ENCODE measurements at places on chromosomes 11 and 22.

DNA sequence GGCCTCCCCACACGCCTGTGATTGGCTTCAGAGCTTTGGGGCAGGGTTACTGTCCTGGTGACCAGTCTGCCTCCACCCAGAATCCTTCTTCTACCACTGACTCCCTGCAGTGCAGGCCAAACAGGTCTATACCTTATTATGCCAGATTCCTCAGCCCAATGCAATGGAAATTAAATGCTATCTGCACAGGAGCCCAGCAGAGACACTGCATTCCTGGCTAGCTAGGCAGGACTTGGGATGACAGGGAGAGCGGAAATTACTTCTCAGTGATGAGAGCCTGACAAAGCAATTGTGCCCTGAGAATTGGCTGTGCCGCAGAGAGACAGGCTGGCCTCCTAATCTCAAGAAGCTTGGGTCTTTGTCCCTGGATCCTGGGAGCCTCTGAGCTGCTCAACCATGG lies 143.8 kb upstream of the NCAM1 start:
- DNase-seq = no peak

DNA sequence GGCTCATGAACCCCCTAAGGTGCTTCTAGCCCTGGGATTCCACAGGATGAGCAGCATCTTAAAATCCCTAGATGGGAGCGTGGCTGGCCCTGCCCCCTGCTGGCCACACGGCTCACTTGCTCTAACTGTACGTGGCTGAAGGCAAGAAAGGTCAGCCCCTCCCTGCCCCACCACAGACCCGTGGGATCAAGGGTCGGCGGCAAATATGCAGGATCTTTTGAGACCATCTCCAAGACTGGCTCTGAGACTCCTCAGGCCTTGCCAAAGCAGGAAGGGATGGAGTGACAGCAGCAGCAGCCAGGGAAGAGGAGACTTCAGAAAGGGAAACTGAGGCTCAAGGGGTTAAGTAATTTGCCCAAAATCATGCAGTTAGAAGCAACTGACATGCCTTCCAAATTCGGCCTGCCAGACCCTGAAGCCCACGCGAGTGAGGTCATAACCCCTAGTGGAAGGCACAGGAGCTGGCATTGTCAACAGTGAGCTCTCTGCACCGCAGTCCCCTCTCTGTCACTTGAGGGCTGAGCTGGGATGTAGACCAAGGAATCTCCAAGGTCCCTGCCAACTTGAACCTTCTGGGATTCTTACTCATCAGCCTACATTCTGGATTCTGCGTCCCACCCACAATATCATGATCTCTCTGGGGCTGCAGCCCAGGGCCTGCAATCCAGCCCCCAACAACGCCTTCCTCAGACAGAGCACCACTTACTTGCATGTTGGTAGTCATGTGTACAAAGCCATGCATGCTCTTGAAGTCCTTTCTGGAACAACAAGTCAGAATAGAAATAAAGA lies 31.4 kb downstream of the CREB3L1 start:
- DNase-seq = no peak

GRCh38 chr11:10637731-10638151 lies 55.8 kb downstream of the IRAG1 start:
- DNase-seq = no peak

- no peak for DNase-seq
Observed at GRCh38 chr11:33861386-33861785, 30.5 kb downstream of the LMO2 start.

GRCh38 chr11:113647856-113648255 lies 58.3 kb downstream of the TMPRSS5 start:
- no peak for DNase-seq

- DNase-seq = no peak
Observed at GRCh38 chr22:32623943-32624342, 149.3 kb downstream of the FBXO7 start.

DNA sequence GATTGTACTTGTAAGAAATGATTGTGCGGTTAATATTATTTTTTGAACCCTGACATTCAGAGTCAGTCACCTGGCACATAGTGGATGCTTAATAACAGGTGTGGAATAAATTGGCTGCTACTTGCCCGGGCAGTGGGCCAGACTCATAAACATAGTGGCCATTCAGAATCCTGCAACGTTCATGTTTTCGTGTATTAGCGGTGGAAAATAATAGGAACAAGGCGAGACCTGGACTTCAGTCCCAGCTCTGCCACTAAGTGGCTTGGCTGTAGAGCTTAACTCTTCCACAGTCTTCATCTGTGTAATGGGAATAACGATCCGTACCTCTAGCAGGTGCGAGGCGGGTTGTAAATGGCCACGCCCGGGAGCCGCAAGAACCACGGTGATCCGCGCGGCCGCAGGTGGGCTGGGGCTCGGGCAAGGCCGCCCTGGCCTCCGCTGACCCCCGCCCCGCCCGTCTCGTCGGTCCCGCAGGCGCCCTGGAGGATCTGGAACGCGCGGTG lies 761 bp upstream of the TMEM25 start:
- DNase-seq = no peak

DNA sequence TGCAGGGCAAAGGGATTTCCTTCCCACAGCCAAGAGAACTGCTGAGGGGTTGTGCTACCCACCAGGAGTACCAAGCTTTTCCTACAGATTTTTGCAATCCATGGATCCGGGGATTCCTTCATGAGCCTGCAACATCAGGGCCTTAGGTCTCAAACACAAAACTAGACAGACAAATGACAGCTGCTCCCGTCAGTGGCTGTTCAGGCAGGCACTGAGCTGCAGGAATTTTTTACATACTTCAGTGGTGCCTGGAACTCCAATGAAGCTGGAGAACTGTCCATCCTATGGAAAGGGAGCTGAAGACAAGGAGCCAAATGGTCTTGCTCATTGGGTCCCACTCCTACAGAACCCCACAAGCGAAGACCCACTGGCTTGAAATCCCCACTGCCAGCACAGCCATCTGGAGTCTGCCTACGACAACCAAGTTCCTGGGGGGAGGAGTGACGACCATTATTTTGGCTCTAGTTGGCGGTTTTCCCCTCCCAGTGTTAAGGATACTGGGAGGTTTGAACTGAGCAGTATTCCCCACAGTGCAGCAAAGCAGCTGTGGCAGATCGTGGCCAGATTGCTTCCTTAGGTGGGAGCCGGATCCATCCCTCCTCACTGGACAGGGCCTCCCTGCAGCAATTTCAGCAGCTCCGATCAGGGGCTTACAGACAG lies 157.7 kb upstream of the TMEM45B start:
- no peak for DNase-seq

GRCh38 chr22:21940521-21940920 lies 12.1 kb downstream of the PPM1F start:
- DNase-seq = no peak

- DNase-seq = no peak
Observed at GRCh38 chr22:45290410-45290936, 5.7 kb downstream of the UPK3A start.

DNA sequence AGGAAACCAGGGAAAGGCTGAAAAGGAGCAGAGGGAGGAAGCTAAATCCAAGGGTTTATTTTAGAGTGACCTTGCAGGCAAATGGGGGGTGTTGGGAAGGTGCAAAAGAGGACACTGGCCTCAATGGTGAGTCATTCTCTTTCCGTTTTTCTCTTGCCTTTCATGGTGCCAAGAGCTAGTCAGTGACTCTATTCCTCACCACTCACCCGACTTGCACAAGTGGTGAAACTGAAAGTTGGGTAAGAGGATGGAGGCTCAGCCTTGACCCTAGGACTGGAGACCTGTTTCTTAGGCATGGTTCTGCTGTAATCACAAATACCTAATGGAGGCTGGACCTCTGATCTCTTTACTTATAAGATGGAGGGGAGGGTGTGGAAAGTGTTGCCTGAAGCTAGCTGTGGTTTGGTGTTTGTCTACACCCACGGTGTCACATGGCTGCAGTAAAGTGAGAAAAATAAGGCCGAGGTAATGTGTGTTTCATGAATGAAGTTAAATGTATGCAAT lies 67.3 kb upstream of the CREB3L1 start:
- DNase-seq = no peak

DNA sequence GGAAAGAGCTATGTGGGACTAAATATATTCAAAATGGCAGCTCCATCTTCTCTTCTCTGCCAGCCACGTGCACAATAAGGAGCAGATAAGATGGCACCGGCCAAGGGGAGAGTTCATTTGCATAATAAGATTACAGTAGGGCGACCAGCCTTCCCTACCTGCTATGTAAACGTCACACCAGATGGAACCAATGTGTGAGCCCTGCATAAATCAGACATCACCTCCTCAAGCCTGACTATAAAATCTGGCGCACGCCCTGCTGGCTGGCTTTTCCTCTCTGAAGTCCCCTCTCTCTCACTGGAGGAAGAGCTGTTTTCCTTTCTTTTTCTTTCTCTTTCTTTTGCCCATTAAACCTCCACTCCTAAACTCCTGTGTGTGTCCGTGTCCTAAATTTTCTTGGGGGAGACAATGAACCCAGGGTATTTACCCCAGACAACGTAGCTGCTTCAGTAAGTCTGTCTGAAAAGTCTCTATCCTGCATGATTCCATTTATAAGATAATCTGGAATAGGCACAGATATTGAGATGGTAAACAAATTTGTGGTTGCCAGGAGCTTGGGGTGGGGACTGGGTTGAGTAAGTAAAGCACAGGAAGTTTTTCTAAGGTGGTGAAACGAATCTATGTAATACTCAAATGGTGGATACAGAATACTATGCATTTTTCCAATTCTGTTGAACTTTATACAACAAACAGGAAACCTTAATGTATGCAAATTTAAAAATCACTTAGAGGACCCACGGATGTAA lies 670.0 kb upstream of the KIRREL3 start:
- no peak for DNase-seq

DNA sequence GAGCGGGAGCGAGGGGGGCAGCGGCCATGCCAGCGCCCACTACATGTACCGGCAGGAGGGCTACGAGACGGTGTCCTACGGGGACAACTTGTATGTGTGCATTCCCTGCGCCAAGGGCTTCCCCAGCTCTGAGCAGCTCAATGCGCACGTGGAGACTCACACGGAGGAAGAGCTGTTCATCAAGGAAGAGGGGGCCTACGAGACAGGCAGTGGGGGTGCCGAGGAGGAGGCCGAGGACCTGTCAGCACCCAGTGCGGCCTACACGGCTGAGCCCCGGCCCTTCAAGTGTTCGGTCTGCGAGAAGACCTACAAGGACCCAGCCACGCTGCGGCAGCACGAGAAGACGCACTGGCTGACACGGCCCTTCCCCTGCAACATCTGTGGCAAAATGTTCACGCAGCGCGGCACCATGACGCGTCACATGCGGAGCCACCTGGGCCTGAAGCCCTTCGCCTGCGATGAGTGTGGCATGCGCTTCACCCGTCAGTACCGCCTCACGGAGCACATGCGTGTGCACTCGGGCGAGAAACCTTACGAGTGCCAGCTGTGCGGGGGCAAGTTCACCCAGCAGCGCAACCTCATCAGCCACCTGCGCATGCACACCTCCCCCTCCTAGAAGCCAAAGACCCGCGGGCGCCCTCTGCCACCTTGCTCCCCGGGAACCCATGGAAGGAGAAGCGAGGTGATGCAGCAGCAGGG lies 20.9 kb upstream of the TMEM191C start:
- DNase-seq = no peak

- DNase-seq = no peak
Observed at GRCh38 chr11:119006656-119007055, 8.7 kb downstream of the CENATAC start.

- no peak for DNase-seq
Observed at GRCh38 chr11:75342966-75343870, 8.2 kb downstream of the ARRB1 start.

DNA sequence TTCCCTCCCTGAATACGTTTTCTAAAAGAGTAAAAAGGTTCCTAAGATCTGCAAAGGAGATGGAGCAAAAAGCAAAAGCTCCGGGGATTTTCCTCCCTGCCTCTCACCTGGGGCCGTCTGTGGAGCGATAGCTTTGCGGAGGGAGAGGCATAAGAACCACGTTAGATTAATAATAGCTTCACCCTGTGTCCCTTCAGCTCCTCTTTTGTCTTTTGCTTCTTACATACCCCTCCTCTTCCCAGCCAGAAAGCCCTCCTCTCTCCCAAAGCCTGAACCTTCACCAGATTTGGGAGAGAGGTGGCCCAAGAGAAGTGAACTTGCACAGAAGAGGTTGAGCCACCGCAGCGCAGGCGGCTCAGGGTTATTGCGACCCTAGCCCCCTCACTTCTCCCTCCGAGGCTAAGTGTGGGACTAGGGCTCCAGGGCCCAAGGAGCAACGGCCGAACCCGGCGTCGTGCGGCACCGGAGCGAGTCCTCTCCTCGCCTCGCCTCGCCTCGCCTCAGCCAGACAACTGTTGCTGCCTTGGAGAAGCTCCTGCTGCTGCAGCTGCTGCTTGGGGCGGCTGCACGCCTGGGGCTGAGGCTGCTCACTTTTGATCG lies 97.6 kb upstream of the HSD17B12 start:
- DNase-seq = no peak

DNA sequence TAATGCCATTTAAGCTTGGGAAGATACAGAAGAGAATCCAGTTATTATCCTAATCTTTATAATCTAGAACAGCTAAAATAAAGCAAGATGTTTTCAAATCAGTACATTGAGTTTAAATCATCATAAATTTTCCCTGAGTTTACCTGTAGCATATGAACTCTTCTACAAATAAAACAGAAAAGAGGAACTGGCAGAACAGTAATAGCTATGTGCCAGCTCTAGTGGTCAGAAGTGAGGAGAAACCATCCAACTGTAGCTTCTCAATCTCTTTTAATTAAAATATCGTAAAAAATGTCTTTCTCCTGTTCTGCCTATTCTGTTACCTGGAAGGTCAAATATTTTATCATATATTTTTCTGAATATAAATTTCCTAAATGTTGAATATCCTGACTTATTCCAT lies 266.9 kb downstream of the SOX6 start:
- DNase-seq = no peak

DNA sequence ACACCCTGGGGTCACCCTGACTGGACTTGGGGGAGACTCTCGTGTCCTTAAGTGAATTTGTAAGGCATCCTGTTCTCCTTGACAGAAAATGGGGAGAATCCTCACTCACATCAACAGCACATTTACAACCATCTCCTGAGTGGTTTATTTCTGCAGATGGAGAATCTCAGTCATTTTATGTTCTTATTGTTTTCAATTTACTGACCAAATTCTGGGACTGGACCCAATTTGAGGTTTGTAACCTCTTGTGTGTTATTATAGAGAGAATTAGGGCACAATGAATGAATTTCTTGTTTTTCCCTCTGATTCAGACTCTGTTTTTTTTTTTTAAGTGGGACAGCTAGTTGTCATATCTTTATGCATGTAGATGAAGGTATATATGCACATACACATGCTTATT lies 104.9 kb downstream of the ADAMTS15 start:
- DNase-seq = no peak

DNA sequence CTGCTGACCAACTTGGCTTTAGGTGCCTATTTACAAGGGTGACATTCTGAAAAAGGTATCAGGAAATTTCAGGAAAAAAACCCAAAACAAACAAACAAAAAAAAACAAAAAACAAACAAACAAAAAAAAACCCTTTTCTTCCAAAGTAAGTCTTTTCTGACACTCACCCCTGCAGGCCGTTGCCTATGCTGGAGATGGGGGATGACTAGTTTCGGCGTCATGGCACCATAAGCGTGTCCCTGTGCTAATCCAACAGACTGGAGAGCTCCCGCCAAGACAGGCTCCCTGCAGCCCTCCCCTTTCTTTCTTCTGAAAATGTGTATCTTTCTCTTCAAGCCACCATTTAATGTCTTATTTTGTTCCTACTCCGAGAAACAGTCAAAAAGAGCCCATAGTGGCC lies 13.7 kb downstream of the VSIG10L2 start:
- DNase-seq = no peak

Data from cortex of kidney (tissue), 1 donor.